SW480 (cell line): ENCODE measurements at places on chromosomes 5 and 9.

- no peak for DNase-seq
Observed at GRCh38 chr5:45288746-45289145, 407.4 kb downstream of the HCN1 start.

DNA sequence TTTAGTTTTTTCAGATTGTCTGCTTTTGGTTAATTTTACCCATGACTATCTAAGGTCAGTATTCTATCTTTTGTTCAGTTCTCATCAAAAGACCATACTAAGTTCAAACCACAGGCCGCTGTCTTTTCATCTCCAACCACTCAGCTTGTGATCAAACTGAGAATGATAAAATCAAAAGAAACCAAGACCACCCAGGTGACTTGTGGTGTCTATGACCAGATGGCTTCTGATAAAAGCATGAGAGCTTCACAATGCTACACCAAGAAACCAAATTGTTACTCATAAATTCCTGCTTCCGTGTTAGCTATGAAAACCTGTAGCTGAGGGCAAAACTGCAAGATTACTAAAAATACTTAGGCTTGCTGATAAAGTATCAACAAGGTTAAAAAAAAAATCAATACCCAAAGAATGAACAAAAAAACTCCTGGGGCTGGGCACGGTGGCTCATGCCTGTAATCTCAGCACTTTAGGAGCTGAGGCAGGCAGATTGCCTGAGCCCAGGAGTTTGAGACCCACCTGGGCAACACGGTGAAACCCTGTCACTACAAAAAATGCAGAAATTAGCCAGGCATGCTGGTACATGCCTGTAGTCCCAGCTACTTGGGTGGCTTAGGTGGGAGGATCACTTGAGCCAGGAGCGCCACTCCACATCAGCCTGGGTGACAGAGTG lies 25.8 kb upstream of the GPX8 start:
- peak; percentile 4 for DNase-seq

DNA sequence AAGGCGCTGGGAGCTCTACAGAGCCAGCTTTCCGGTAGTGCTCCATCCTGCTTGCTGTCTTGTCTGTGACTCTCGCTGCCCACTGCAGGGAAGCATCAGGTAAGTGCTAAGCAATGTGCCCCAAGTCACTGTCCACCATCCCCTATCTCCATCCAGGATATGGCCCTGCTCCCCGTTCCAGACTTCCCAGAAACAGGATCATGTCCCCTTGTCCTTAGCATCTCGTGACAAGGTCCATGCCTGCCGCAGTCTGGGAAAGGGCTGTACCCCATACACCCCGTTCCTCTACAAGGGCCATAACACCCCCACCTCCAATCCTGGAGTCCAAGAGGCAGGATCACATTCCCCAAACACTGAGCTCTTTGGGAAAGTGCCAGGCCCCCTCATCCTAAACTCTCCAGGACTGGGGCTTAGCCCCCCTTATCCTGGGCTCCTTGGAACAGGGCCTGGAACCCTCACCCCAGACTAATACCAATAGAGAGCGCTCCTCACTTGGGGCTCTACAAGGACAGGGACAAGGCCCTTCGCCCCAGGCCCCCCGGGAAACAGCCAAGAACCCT lies 566 bp downstream of the RPP25L start:
- DNase-seq = no peak

DNA sequence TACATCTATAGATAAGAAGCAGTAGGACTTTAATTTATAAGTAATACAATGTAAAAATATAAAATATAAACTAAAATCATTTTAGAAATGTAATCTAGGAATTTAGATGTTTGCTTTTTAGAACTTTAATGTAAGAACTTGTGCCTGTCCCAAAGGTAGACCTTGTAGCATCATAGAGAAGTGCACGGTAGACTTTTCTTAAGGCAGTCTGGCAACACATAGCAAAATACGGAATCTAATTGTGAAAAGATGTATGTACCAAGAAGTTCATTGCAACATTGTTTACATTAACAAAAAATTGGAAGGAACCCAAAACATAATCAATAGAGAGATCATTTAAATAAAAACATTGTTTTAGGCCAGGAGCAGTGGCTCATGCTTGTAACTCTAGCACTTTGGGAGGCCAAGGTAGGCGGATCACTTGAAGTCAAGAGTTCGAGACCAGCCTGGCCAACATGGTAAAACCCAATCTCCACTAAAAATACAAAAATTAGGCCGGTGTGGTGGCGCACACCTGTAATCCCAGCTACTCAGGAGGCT lies 84.6 kb upstream of the SMIM15 start:
- DNase-seq = no peak

DNA sequence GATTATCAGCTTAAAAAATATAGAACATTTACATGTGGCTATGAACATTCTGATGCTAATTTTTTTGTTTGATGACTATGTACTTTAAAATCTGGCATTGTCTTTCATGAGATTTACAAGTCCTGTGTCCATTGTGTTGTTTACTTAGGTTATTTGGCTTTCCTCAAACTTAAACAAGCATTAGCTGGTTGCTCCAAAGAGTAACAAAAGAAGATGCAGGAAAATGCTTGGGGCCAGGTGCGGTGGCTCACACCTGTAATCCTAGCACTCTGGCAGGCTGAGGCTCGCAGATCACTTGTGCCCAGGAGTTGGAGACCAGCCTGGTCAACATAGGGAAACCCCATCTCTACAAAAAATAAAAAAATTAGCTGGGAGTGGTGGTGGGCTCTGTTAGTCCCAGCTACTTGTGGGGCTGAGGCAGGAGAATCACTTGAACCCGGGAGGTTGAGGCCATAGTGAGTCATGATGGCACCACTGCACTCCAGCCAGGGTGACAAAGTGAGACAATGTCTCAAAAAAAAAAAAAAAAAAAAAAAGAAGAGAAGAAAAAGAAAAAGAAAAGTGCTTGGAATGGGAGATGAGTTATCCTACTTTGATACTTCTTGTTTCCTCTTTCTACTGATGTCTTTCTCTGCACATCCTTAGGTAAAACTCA lies 39.7 kb downstream of the PAM start:
- DNase-seq = no peak

- peak; percentile 85 for DNase-seq
Observed at GRCh38 chr5:174951151-174951780, 226.9 kb downstream of the MSX2 start.

DNA sequence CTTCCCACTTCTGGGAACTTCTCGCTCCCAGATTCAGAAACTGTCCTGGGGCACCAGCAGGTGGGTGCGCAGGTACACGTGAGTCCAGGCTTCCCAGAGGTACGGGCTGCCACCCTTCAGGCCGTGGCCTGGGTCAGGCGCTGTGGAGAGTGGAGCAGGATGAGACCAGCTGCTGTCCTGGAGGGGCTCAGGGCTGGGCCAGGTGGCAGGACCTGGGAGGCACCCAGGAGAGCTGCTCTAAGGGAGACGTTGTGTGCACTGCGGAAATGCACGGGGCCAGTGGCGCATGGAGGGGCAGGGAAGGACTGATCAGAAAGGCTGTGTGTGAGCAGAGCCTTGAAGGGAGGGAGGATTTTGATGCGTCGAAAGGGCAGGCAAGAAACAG lies 135.1 kb upstream of the PHYKPL start:
- DNase-seq = no peak

GRCh38 chr5:137641148-137641547 lies 94.7 kb downstream of the KLHL3 start:
- no peak for DNase-seq

- DNase-seq = no peak
Observed at GRCh38 chr9:129762985-129763926, 10.4 kb upstream of the PTGES start.
